Cardiac septum (tissue), 1 donor: ENCODE measurements at places on chromosomes 2 and 18. TPM values are rescaled to one million over a fixed set of nuclear protein-coding genes. Genes with fewer than 3 reads are reported as not detected.

SP100 gene
- 46.3 TPM for total RNA-seq

CDKL4 gene
- total RNA-seq, result 0.35 TPM

ARID5A gene
- 79.4 TPM for total RNA-seq

SCN3A gene
- total RNA-seq, result 0.35 TPM

RGPD4 gene
- total RNA-seq, result 0.19 TPM

SCLY gene
- 8.8 TPM for total RNA-seq

LMAN1 gene
- total RNA-seq, result 50.8 TPM

VRK2 gene
- 20.0 TPM for total RNA-seq

REG1B gene
- not detected for total RNA-seq

FOXD4L1 gene
- total RNA-seq, result not detected

GREB1 gene
- total RNA-seq, result 2.9 TPM

HTRA2 gene
- total RNA-seq, result 25.0 TPM

UBE2F gene
- total RNA-seq, result 61.0 TPM

COL4A4 gene
- total RNA-seq, result 3.0 TPM

DSG3 gene
- not detected for total RNA-seq

SPDYA gene
- total RNA-seq, result 0.92 TPM

ASTL gene
- total RNA-seq, result not detected

RFX8 gene
- not detected for total RNA-seq

IL1RL1 gene
- total RNA-seq, result 1.1 TPM

C2orf72 gene
- total RNA-seq, result 0.08 TPM

PAPOLG gene
- total RNA-seq, result 9.7 TPM

GAREM1 gene
- total RNA-seq, result 10.0 TPM

THADA gene
- 18.4 TPM for total RNA-seq

LTBP1 gene
- 124 TPM for total RNA-seq

AKAIN1 gene
- total RNA-seq, result not detected

NEU2 gene
- total RNA-seq, result not detected

CDH7 gene
- 0.30 TPM for total RNA-seq

CXCR1 gene
- total RNA-seq, result 1.9 TPM

SLC30A3 gene
- 10.2 TPM for total RNA-seq

TDRD15 gene
- not detected for total RNA-seq

WIPF1 gene
- total RNA-seq, result 20.9 TPM

GALR1 gene
- 0.08 TPM for total RNA-seq

IFIH1 gene
- 4.4 TPM for total RNA-seq

DYNAP gene
- not detected for total RNA-seq

INHA gene
- 0.59 TPM for total RNA-seq

SP5 gene
- 0.92 TPM for total RNA-seq

MEP1B gene
- total RNA-seq, result 0.13 TPM

MC5R gene
- not detected for total RNA-seq

HTR2B gene
- 2.9 TPM for total RNA-seq

TP53I3 gene
- 8.3 TPM for total RNA-seq

KIF5C gene
- 0.73 TPM for total RNA-seq

CAPN14 gene
- total RNA-seq, result 0.16 TPM

LGALSL gene
- 13.1 TPM for total RNA-seq

ST8SIA3 gene
- total RNA-seq, result 0.35 TPM

SERPINB10 gene
- total RNA-seq, result not detected

BABAM2 gene
- 63.4 TPM for total RNA-seq
